ENCODE measurements at places on chromosomes 6 and 20.

DNA sequence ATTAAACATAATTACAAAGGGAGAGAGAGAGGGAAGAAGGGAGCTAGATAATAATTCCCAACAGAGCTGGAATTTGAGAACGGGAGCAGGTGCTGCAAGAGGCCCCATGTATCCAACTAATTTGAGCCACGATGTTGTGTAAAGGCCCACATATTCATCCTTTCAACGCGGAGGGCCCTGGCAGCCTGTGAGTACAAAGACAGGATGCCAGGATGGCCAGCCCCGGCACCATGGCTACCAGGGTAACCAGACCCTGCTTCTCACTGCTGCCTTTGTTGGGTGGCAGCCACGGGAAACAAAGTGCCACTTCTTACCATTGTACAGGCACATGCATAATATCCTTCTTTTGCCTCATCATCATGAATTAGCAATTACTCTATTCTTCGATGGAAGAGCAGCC is 492.0 kb upstream of the NRSN1 start:
- DNase-seq = no peak

- DNase-seq = no peak
Measured at GRCh38 chr6:35093783-35094182, 47.4 kb downstream of the TCP11 start.

DNA sequence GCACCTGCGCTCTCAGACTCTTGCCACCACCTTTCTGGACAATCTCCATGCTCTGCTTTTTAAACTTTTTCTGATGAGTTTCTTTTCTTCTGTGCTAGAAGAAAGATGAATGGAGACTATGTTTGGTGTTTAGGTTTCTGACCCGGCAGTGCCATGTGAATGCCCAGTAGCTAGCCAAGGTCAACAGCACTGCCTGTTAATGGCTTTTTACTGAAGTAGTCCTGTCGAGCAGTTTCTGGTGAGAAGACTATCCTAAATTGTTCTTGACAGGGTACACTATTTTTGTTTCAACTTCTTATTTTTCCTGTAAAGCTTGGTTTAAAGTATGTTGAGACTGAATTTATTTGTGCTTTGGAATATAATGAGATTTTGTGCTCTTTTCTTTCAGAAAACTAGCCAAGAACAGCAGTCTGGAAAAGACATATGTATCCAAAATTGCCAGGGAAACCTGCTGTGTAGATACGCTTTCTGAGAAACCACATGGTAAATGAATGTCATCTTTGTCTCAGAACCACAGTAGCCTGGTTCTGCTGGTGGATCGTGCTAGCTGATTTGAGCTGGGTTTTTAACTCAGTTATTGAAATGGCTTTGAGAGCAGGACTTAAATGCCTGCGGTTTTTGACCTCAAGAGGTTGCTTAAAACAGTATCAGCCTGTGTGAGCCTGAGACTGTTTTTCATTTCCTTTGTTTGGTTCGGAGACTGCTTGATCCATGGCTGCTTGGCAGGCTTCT is 48.1 kb downstream of the KCNS1 start:
- no peak for DNase-seq

GRCh38 chr6:161598896-161599295 is 325.0 kb upstream of the AGPAT4 start:
- DNase-seq = no peak

DNA sequence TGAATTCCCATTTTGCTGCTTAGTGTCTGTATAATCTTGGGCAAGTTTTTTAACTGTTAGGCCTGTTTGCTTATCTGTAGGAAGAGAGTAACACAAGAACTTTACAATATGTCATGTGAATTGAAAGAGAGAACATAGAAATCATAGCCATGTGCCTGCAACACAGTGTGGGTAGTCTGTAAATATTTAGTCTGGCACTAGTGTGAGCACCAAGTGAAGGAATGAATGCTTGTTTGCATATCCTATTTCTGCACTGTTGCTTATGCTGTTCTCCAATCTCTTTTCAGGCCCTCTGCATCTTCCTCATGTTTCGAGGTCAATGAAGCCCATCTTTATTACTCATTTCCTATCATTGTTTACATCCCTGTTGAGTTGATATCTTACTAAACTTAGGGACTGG is 49.2 kb downstream of the CBFA2T2 start:
- no peak for DNase-seq

GRCh38 chr6:152085451-152085921 is 278.0 kb downstream of the ESR1 start:
- DNase-seq = no peak

DNA sequence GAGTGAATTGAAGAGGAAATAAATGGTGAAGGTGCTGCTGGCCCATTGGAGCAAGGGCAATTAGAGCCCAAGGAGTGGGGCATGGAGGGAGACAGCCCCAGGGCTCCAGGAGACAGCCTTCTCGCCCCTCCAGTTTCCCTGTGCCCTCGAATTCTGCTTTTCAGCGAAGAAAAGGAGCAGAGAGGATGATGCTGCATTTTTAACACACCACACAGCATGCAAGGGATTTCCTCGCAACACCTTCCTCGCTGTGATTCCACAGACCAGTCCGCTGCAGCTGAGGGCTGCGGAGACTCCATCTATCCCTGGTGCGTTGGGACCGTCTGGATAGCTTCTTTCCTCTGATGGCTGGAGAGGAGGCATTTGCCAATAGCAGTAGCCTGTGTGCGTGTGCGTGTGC is 41.7 kb downstream of the PTCHD4 start:
- DNase-seq = no peak

DNA sequence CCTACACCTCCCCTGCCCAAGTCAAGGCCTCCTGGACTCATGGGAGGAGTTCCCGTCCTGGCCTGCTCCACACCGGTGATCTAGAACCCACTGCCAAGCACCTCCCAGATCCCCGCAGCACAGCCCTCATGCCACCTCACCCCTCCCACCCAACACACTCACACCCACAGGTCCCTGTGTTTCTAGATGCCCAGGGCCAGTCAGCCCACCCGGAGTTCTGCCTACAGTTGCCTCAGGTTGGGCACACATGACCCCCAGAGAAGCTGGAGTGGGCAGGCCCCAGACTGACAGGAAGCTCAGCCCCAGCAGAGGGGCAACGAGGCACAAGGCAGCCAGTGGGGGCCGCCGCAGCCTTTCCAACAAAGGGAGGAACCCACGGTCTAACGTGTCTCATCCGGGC is 29.6 kb downstream of the RRBP1 start:
- no peak for DNase-seq

DNA sequence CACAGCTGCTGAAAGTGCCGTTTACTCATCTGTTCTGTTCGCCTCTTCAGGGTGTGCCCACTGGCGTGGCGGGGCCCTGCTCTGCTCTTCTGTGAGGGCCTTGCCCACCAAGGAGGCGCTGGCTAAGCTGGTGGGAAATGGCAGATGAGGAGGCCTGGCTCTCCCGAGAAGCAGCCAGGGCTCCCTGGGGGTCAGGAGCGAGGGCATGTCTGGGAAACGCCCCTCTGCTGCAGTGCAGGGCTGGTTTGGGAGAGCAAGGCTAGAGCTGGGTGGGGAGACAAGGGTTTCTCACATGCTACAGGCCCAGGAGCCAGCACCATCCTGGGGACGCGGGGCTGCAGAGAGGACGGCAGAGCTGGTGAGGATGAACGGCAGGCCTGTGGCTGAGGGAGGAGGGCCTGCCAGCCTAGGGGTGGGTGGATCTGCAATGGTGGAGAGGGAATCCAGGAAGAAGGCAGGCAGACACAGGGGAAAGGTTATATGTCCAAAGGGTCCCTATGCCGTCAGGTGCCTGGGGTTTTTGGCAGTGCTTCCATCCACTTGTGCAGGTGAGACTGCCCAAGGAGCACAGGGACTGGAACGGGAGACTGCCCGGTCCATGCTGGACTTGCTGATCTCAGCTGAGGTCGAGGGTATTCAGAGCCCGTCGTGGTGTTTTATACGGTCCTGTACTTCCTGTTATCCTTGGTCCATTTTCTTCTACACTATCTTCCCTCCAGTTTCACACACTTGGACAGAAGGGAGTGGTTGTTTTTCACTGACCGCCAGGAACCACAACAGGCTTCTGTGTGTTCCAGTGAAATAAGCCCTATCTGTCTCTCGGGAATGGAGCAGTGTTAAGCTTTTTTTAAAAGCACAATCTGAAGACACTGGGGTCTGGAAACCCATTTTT is 119.2 kb downstream of the SYCP2 start:
- DNase-seq = no peak

GRCh38 chr6:54198134-54198533 is 86.9 kb downstream of the MLIP start:
- DNase-seq = no peak

GRCh38 chr6:28709478-28710349 is 184.0 kb downstream of the GPX5 start:
- DNase-seq = no peak

GRCh38 chr6:155329460-155330132 is 15.3 kb upstream of the TFB1M start:
- no peak for DNase-seq

DNA sequence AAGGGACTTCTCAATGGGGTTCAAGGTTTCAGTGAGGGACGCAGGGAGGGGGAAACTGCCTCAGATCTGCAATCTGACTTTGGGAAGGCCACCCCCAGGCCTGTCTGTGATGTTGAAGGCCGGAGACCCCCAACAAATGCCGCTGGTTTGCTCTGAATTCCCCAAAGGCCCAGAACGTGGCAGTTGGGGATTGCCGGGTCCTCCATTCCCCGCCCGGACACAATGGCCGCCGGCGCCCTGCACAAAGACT is 326 bp upstream of the BCL2L1 start:
- no peak for DNase-seq

DNA sequence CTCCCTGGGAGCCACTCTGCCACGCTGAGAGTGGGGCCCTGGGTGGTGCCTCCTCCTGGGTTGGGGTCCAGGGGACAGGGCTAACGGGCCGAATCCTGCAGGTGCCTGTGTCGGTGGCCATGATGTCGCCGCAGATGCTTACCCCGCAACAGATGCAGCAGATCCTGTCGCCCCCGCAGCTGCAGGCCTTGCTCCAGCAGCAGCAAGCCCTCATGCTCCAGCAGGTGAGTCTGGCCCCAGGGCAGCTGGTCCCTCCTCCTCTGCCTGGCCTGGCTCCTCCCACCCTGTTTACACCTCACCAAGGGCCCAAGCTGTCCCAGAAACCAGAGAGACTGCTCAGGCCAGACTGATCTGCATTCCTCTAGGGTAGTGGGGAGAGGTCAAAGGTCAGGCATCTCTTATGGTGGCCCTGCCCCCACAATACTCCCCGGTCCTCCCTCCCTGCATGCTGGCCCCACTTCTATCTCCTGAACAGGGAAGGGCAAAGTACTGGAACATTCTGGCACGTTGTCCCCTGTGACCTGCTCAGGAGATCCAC is 38.6 kb downstream of the FOXP4 start:
- no peak for DNase-seq

DNA sequence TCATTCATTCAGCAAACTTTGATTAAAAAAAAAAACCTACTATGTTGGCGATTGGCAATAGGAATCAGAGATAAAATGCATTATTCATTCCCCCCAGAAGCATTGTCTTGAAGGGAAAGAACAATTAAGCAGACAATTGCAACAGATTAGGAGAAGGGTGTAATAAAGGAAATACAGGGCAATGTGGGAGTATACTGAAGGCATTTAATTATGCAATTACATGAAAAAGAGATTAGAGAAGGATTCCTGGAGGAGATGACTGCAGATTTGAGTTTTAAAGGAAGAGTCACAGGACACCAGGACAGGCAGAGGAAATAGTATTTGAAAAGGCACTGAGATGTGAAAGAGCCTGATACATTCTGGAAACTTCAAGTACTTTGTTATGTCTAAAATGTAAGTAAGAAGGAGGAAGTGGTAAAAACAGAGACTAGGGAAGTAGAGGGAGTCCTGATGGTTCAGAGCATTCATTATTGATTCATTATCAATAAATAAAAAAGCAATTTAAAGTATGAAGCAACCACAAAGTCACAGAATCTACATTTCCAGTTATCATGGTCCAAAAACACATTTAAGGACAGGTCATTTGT is 43.7 kb downstream of the THEMIS start:
- no peak for DNase-seq

GRCh38 chr6:32255199-32256153 is 31.6 kb upstream of the NOTCH4 start:
- no peak for DNase-seq

DNA sequence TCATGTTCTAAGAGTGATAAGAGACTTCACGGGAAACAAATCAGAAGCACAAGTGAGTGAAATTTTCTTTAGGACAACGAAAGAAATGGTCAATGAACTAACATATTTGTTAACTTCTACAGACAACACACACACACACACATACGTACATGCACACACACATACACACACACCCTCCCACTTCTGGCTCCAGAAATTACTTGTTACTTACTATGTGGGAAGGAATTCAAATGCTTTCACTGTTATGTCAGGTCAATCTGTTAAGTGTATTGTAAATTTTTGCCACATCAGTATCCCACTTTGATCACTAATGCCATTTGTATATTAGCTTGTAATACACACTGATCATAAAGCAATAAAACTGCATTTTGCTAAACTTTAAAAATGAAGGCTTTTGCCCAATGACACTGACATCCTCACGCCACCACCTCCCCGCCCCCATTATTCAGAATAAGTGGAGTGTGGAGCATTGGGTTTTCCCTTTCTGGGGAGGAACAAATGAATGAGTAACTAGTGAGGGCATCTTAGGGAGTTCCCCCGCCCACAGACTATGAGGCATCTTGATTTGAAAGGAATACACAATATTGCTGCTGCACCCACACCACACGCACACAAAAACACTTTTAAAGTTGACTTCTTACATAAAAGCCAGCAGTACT is 76.2 kb downstream of the ATXN1 start:
- no peak for DNase-seq

- DNase-seq = no peak
Measured at GRCh38 chr6:158191761-158192160, 23.6 kb downstream of the GTF2H5 start.

- DNase-seq = no peak
Measured at GRCh38 chr20:48612335-48612734, 215.5 kb downstream of the PREX1 start.

GRCh38 chr6:134956032-134956431 is 6.1 kb upstream of the ALDH8A1 start:
- DNase-seq = no peak

DNA sequence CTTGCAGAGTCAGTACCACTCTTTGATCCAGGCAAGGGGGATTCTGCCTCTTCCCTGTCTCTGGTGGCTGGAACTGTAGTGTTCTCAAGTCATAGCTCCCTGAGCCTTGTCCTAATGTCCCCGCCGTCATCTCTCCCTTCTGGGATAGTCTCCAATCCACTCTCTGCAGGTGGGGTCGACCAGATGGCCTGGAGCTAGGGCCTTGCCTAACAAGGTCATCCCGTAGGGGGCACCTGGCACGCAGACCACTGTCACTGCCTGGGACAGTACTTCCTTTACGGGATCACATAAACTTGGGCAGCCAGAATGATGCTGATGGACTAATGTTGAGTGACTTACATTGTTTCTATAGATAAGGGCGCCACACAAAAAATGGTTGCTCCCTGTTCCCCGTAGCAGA is 118.9 kb upstream of the SLC22A23 start:
- no peak for DNase-seq

GRCh38 chr6:104771258-104771832 is 88.4 kb downstream of the HACE1 start:
- no peak for DNase-seq

GRCh38 chr6:12602951-12603672 is 113.5 kb upstream of the PHACTR1 start:
- no peak for DNase-seq
